Stimulated activated naive B cell treated with anti-CD40 and anti-IgM and Interleukin-4, amounts not matched to agents 10 μg/mL and 1 μg/mL and 100 μg/mL, for 72 hours (primary cell): ENCODE measurements at places on chromosomes 2 and 18.

- H3K36me3 ChIP-seq: peaks cover 62% of the 10 kb centered on the region
- no peak for DNase-seq
- H3K27me3 ChIP-seq: no peaks in the 10 kb centered on the region
- H3K4me3 ChIP-seq: no peak overlapping the region
- H3K27ac ChIP-seq: no peak overlapping the region
Measured at GRCh38 chr2:172582656-172583055, 26.8 kb downstream of the PDK1 start.

- no peak overlapping the region for H3K27ac ChIP-seq
- no peaks in the 10 kb centered on the region for H3K36me3 ChIP-seq
- H3K4me1 ChIP-seq: no peaks in the 10 kb centered on the region
- no peak overlapping the region for H3K4me3 ChIP-seq
Measured at GRCh38 chr18:57956491-57956890, 87.5 kb upstream of the NEDD4L start.

DNA sequence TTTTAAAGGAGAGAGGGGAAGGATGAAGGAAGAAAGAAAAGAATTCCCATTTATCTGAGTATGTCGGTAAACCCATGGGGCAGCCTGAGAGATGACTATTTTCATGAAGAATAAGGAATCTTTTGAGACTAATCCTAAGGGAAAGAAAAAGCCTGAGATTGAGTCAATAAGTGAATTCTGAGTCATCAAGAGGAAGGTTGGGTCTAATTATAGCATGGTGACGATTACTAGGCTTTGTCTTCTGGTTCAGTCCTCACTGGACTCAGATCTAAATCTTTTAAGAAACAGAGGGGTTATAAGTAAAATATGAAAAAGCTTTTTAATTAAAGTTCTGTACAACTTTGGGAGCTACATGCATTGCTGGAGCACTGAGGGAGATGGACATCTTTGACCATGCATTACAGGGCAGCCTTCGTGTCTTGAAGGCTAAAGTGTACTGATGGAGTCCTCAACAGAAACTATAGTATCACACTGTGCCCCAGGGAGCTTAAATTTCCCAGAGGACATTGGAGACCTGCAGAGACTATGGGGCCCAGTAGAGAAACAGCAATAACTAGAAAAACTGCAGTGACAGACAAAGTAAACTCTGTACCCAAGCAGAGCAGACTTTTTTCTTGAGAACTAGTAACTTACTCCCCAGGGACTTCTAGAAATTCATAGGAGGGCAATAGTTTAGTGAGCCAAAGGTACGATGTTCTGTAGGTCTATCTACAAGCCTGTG, 260.9 kb downstream of the RAD51AP2 start:
- no peak overlapping the region for H3K4me3 ChIP-seq
- no peak overlapping the region for H3K27ac ChIP-seq
- peak; percentile 4 for DNase-seq
- no peaks in the 10 kb centered on the region for H3K27me3 ChIP-seq
- no peaks in the 10 kb centered on the region for H3K36me3 ChIP-seq
- no peaks in the 10 kb centered on the region for H3K4me1 ChIP-seq

DNA sequence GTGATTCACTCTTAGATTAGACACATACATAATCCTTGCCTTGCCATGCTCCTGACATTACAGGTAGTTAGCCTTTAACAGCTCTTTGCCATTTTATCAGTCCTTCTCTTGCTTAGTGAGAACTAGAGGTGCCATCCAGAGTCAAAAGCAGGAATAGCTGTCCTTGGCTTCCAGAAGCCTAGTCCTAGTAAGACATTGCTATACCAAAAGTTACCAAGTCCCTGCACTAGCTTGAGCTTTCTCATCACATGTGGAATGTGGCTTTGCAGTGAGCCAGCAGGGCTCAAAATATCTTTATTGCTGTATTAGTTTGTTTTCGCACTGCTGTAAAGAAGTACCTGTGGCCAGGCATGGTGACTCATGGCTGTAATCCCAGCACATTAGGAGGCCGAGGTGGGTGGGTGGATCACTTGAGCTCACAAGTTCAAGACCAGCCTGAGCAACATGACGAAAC, 104.7 kb upstream of the NOSTRIN start:
- H3K27me3 ChIP-seq: no peaks in the 10 kb centered on the region
- H3K36me3 ChIP-seq: peaks cover 45% of the 10 kb centered on the region
- no peaks in the 10 kb centered on the region for H3K4me1 ChIP-seq

DNA sequence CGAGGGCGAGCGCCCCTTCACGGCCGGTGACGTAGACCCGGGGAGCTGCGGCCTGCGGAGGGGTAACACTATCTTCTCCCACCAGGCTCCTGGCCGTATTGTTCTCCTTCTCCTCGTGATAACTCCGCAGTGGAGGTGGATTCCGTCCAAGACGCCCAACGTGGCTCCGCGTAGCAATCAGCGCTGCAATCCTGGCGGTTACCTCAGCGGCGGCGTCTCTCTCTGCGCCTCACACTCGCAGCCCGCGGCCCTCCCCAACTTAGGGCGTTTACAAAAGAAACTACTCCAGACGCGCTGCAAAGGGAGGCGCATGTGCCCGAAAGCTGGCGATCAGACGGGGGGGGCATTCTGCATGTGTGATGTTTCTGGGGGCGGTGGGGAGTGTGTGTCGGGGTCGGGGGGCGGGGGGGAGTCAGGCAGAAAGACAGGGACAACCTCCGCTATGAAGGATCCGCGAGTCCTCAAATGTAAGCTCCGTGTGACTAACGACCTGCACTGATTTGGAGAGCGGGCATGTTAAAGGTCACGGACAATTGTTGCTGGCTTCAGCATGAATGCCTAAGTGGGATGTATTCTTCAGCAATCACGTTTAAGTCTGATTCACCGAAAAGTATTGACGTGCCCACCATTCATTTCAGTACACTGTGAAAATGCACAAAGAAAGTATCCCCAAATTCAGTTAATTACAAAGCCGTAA, 1.3 kb upstream of the ZNF516 start:
- H3K4me3 ChIP-seq: peak overlapping the region; percentile 93
- H3K27me3 ChIP-seq: no peaks in the 10 kb centered on the region
- H3K36me3 ChIP-seq: peaks cover 11% of the 10 kb centered on the region
- peak; percentile 42 for DNase-seq
- peak overlapping the region; percentile 96 for H3K27ac ChIP-seq

- no peak overlapping the region for H3K4me3 ChIP-seq
- H3K27ac ChIP-seq: no peak overlapping the region
- no peak for DNase-seq
- H3K4me1 ChIP-seq: no peaks in the 10 kb centered on the region
Measured at GRCh38 chr18:48743886-48744285, 205.1 kb downstream of the CTIF start.

GRCh38 chr2:214715025-214715424, 94.5 kb downstream of the BARD1 start:
- H3K4me3 ChIP-seq: no peak overlapping the region
- no peak for DNase-seq
- H3K36me3 ChIP-seq: peaks cover 31% of the 10 kb centered on the region
- H3K27me3 ChIP-seq: no peaks in the 10 kb centered on the region
- H3K4me1 ChIP-seq: no peaks in the 10 kb centered on the region

GRCh38 chr18:26405190-26405801, 143.1 kb downstream of the KCTD1 start:
- no peaks in the 10 kb centered on the region for H3K27me3 ChIP-seq
- no peak for DNase-seq
- H3K27ac ChIP-seq: no peak overlapping the region
- H3K4me1 ChIP-seq: no peaks in the 10 kb centered on the region

GRCh38 chr18:22457524-22457923, 39.8 kb upstream of the CTAGE1 start:
- H3K36me3 ChIP-seq: no peaks in the 10 kb centered on the region
- H3K27me3 ChIP-seq: no peaks in the 10 kb centered on the region
- no peak overlapping the region for H3K4me3 ChIP-seq
- no peak for DNase-seq
- H3K27ac ChIP-seq: no peak overlapping the region
- H3K4me1 ChIP-seq: no peaks in the 10 kb centered on the region

DNA sequence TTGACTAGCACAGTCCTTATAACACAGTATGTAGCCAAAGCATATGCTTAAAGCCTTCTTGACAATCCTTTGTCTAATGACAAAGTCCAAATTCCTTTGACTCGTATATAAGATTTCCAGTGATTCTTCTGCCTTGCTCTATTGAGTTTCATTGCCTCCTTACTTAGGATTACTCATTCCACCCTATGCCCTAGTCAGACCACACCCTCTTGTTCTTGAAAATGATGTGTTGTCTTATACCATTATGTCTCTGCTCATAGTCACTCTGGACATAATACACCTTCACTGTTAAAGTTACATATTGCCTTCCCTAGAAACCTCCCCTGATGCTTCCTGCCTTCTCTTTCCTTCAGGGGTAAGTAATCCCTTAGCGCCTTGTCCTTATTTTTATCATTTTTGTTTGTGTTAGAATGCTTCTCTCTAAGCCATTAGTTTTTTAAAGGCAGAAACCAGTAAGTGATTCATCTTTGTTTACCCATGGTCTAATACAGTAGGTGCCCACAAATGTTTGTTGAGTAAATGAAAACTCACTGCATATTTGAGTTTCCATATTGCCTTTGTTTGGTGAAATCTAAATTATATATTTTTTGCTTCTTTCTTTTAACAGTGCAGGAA, 19.3 kb downstream of the GPD2 start:
- H3K27me3 ChIP-seq: no peaks in the 10 kb centered on the region
- H3K4me3 ChIP-seq: no peak overlapping the region
- no peak overlapping the region for H3K27ac ChIP-seq
- no peak for DNase-seq

- no peaks in the 10 kb centered on the region for H3K27me3 ChIP-seq
- H3K36me3 ChIP-seq: no peaks in the 10 kb centered on the region
- no peak overlapping the region for H3K27ac ChIP-seq
- H3K4me3 ChIP-seq: no peak overlapping the region
- DNase-seq: no peak
Measured at GRCh38 chr18:22230471-22230945, 61.1 kb downstream of the GATA6 start.

DNA sequence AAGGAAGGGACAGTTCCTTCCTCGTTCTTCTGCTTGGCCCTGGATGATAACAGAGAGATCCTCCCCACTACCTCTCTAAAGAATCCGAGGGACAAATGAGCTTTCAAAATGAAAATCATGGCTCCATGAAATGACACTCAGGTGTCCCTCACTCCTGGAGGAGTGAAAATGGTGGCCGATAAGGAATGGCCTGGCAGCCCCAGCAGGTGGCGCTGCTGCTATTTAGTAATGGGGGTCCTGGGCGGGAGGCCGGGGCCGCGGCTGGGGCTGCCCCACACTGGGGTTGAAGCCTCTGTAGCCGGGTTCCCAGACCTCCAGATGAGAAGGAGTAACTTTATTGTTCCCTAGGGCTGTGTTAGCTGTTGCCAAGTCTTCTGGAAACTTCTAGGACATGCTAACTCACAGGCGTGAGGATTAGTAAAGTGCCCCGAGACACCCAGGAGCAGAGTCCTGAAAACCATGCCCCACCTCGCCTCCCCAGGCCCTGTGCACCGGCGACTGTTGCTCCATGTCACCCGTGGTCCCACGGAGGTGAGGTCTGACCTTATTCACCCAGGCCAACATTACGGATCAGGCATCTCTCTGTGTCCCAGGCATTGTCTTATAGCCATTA, 138.0 kb downstream of the CTIF start:
- peaks cover 10% of the 10 kb centered on the region for H3K4me1 ChIP-seq
- H3K4me3 ChIP-seq: no peak overlapping the region
- H3K27ac ChIP-seq: no peak overlapping the region
- DNase-seq: peak; percentile 47
- no peaks in the 10 kb centered on the region for H3K36me3 ChIP-seq

DNA sequence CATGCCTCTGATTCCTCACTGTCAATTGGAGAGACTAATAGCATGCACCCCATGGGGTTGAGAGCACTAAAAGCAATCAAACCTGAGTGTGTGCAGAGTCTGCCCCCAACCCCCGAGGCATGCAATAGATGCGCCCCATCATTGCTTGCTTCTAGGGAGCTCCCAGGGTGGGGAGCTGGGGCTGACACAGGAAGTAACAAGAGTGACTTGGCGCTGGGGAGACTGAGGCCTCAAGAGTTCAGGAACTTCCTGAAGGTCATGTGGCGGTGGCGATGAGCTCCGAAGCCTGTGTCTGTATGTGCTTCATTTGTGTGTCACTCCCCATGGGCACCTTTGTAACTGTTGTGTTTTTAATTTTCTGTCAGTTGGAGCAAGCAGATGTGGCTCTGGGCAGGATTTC, 61.2 kb downstream of the CTIF start:
- H3K27me3 ChIP-seq: no peaks in the 10 kb centered on the region
- peaks cover 4% of the 10 kb centered on the region for H3K36me3 ChIP-seq
- DNase-seq: no peak
- H3K4me3 ChIP-seq: no peak overlapping the region

DNA sequence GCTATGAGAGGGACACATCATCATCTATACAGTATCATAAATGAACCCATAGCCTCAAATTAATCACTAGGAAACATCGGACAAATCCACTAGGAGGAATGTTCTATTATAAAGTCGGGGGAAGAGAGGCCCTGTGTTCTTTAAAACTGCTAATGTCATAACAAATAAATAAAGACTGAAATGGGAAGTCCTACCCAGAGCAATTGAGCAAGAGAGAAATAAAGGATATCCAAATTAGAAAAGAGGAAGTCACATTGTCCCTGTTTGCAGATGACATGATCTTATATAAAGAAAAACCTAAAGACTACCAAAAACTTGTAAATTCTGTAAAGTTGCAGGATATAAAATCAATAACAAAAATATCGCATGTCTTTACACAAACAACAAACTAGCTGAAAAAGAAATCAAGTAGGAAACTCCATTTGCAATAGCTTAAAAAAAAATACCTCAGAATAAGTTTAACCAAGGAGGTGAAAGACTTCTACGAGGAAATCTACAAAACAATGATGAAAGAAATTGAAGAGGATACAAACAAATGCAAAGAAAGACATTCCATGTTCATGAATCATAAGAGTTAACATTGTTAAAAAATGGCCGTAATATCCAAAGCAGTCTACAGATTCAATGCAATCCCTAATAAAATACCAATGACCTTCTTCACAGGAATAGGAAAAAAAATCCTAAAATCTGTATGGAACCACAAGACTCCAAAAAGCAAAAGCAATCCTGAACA, 30.6 kb downstream of the RTN4 start:
- H3K27me3 ChIP-seq: no peaks in the 10 kb centered on the region
- peaks cover 5% of the 10 kb centered on the region for H3K36me3 ChIP-seq
- H3K4me3 ChIP-seq: peak overlapping the region; percentile 2
- H3K27ac ChIP-seq: no peak overlapping the region
- H3K4me1 ChIP-seq: peaks cover 39% of the 10 kb centered on the region
- no peak for DNase-seq

- DNase-seq: no peak
- no peak overlapping the region for H3K4me3 ChIP-seq
- peaks cover 65% of the 10 kb centered on the region for H3K36me3 ChIP-seq
- H3K27ac ChIP-seq: no peak overlapping the region
- peaks cover 44% of the 10 kb centered on the region for H3K4me1 ChIP-seq
Measured at GRCh38 chr2:99775585-99775984, 285.8 kb upstream of the REV1 start.

DNA sequence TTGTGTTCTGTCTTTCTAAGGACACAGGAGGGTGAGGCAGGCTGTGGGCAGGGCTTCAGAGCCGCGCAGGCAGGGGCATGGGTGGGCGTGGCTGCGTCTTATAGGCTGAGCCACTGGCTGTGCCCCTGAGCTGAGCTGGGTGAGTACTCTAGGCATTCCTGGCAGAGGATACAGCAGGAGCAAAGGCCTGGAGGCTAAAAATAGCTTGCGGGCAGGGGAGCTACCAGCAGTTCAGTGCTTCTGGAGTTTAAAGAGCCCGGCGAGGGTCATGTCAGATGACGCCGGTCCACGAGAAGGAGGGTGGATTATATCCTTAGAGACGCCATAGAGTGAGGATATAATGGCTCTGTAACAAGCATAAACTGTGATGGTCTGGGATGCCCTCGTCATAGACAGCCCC, 31.5 kb upstream of the PDIA6 start:
- no peak overlapping the region for H3K27ac ChIP-seq
- H3K4me1 ChIP-seq: no peaks in the 10 kb centered on the region
- DNase-seq: no peak
- H3K4me3 ChIP-seq: no peak overlapping the region
